ENCODE measurements at places on chromosomes 12 and 14.

DNA sequence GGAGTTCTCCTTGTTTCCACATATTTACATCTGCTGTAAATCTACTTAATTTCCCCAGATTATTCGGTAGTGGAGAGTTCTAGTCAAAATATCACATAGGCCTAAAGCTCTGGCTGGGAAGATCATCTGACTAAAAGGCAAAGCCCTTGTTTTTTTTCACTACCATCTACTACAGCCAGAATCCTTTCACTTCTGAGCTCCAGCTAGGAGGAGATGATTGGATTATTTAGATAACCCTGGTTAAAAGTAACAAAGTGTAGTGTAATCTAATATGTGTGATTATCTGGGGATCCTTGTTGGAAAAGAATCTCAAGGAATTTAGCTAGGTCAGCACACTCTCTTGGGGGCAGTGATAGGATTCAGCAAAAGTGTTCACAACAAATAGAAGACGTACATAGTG, 125.4 kb downstream of the DYRK2 start:
- no peak for DNase-seq

DNA sequence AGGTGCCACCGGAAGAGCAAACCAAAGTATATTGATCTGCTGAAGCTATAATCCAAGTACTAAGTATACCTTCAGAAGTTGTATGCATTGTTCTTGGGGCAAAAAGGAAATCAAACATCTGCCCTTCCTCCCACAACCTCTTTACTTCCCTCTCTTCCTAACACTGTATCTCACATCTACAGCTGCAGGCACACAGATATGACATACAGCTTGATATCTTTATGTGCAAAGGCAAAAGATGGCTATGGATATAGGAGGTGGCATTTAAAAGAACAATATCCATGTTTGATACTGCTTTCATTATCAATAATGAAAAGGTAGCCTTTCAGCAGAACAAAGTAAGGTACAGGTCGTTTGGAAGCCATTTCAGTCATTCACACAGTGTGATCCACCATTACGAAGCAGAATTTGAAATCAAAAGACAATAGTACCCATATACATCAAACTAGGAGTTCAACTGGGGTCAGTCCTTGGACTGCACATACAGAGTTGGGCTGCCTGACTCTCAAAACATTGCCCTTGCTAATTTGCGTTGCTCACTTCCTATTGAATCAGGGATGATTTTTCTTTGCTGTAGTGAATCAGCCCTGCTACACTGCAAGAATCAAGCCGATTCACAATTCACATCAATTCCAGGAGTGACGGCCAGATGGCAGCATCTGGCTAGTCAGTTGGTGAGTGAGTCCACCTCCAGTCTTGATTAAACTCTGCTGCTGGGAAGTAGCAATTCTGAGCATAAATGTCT, 8.9 kb downstream of the ANG start:
- peak; percentile 51 for DNase-seq

GRCh38 chr12:47870175-47870781, 34.5 kb downstream of the VDR start:
- DNase-seq, result peak; percentile 18

DNA sequence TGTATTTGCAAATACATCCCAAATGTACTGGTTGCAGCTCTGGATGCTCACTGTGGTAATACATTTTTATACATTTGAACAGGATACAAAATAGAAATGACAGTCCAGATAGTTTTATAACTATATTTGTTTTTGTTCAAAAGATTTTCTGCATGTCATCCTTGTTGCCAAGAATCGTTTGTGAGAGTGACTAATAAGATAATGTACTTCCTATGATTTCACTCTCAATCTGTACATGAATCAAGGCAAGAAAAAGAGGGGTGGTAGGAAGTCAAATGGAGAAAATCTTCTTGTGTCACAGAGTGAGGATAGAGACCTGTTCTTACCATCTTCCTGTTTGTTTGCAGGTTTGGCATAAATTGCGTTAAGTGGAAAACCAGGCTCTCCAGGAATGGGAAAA, 13.9 kb downstream of the ARPC3 start:
- no peak for DNase-seq

- DNase-seq, result no peak
Measured at GRCh38 chr12:24427776-24428175, 478.3 kb upstream of the SOX5 start.

DNA sequence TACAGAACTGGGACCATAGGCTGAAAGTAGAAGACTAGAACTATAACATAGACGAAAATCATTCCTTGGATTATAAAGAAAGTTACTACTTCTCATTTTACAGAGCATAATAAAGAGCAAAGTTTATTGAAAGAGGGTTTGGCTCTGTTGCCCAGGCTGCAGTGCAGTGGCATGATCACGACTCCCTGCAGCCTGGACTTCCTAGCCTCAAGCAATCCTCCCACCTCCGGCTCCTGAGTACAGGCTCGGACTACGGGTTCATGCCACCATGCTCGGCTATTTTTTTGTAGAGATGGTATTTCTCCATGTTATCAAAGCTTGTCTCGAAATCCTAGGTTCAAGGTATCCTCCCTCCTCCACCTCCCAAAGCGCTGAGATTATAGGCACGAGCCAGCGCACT, 190.1 kb upstream of the FOXG1 start:
- DNase-seq, result no peak

DNA sequence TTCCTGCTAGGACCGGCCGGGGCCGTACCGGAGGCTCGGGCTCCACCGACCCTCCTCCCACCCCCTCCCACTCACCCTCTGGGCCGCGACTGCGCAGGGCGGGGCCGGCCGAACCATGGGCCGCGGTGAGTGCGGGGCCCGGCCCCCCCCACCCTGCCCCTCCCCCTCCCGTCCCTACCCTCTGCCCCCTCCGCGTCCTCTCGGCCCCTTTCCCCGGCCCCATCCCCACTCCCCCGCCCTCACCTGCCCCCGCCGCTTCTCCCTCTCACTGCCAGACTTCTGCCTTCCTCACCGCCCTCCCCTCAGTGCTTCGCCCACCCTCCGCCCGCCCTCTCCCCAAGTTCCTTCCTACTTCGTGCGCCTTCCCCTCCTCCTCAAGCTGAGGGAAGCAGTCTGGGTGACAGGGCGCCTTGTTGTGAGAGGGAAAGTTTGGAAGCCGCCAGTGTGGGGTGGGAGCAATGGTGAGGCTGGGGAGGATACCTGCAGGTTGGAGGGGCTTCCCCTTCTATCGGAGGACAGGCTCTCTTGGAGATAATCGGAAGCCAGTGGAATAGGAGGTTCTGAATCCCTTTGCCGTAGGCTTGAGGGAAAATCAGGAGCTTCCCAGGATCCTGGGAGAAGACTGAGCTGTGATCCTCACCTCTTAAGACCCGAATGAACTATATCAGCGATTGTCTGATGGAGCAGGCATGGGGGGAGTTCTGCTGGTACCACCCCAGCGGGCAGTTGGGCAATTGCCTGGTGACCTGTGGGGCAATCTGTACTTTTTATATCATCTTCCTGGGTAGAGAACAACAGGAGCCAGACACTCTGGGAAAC, 472 bp downstream of the MBD6 start:
- DNase-seq, result peak; percentile 55

DNA sequence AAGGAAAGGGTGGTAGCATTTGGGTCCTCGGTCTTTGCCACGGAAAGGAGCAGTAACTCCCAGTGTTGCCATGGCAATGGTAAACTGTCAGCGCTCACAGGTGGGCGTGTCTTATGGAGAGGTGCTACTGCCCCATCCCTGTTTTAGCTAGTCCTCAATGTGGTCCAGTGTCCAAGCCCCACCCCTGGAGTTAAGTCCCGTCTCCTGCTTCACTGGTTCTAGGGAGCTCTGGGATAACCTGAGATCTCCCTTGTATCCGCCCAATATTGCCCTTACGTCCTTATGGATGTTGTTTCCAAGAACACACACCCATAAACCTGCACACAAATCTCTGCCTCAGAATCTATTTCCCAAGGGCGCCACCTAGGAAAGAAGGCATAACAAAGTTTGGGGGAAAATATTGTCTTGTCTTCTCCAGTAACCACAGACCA, 64.2 kb downstream of the SPRING1 start:
- no peak for DNase-seq

GRCh38 chr12:2649201-2650030, 145.4 kb upstream of the FKBP4 start:
- DNase-seq, result peak; percentile 3

DNA sequence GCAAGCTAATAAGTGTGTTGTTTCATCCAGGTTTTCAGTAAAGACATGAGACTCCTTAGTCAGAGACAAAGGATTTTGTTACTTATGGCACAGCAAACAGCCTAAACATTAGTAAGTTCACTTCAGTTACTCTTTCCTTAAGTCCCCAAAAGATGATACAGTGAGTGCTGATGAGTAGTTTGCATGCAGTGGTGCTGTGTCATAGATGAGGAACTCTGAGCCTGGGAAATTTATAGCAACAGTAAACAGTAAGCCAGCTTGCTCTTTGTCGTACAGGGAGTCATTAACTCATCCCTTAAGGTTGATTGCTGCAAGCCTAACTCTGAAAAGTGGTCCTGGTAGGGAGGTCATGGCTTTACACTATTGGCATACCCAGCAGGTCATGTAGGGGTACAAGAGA, 208.6 kb upstream of the OR4E1 start:
- no peak for DNase-seq

DNA sequence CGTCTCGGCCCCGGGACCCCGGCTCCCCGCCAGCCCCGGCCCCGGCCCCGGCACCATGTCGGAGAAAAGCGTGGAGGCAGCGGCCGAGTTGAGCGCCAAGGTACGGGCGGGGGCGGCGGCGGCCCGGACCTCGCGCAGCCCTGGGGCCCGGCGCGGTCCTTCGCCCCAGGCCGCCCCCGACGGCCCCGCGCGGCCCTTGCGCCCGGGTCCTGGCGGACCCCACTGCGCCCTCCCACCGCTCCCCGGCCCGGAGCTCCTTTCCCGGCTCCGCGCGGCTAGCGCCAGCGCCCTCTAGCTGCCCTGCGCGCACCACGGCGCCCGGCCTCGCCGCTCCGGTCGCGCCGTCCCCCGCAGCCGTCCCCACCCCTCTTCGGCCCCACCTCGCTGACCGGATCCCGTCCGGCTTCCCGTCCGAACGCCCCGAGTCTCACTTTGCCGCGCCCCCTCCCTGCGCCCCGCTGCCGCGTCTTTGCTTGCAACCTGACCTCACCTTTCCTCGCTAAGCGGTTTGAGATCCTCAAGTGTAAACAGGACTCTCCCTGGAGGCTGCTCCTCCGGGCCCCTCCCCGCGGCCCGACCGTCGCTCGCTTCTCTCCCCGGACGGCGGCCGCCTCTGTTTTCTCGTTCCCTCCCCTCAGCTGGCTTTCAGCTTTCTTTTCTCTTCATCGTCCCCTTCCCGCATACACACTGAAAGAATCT, 637 bp downstream of the PTMS start:
- DNase-seq, result no peak

GRCh38 chr12:125160281-125160955, 95.2 kb downstream of the AACS start:
- no peak for DNase-seq

DNA sequence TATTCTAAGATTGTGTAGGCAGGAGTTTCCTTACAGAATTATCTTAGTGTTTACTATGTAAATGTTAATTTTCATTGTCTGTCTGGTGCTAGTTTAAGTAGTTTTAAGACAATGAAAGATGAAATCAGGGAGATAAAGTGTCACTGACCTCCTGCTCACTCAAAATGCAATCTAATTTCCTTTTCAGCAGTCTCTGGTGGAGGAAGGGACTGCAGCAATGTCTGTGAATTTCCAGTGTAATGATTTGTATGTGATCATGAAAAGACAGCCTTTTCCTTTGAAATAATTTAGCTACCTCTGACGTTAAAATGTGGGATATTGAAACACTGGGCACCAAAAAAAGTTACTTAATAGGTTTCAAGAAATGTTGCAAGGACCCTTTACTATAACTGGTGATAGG, 779.7 kb upstream of the FLRT2 start:
- DNase-seq, result no peak

DNA sequence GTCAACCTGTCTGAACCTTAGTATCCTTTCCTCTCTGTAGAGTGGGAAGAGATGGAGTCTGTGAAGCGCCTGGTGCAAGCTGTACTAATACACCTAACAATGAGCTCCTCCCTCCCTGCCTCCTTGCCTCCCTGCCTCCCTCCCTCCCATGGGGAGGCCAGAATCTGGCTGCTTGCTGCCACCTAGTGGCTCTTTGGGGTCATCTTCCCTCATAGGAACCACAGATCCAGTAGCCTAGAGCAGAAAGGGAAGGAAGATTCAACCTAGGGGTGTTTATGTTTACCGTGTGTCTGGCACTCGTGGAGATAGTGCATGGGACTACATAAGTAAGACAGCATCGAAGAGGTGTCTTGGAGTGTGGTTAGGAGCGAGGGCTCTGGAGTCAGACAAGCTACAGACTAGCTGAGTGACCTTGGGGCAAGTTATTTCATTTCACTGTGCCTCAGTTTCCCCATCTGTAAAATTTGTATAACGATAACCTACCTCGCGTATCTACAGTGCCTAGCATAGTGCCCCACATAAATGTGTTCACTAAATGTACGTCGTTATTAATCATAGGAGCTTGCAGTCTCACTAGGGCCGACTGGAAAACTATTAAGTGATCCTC, 35.5 kb upstream of the TSPAN9 start:
- peak; percentile 65 for DNase-seq

- DNase-seq, result no peak
Measured at GRCh38 chr14:100386846-100387245, 63.7 kb downstream of the SLC25A47 start.

- DNase-seq, result no peak
Measured at GRCh38 chr12:121189619-121190155, 20.2 kb upstream of the P2RX4 start.

- DNase-seq, result no peak
Measured at GRCh38 chr12:27498761-27499160, 25.2 kb upstream of the PPFIBP1 start.

GRCh38 chr14:91092073-91092472, 21.8 kb upstream of the DGLUCY start:
- DNase-seq, result no peak

- DNase-seq, result no peak
Measured at GRCh38 chr12:71124835-71125460, 32.9 kb downstream of the TSPAN8 start.

GRCh38 chr12:85394809-85395208, 114.8 kb downstream of the ALX1 start:
- no peak for DNase-seq

DNA sequence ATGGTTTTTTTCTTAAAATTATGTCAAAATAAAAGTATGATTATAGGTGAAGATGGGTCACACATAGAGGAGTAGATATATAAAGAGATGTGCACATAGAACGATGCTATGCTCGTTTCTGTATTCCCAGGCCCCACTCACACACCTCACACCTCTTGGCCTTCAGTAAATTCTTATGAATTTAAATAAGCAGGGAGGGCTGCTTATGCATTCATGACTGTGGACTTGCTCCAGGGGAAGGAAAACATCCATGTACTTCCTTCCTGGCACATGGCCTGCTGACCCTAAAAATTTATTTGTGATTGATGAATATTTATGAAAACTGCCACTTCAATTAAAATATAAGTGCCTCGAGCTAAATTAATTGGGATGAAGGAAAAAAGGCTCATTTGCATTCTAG, 1306.7 kb upstream of the TMEM132C start:
- DNase-seq, result no peak

DNA sequence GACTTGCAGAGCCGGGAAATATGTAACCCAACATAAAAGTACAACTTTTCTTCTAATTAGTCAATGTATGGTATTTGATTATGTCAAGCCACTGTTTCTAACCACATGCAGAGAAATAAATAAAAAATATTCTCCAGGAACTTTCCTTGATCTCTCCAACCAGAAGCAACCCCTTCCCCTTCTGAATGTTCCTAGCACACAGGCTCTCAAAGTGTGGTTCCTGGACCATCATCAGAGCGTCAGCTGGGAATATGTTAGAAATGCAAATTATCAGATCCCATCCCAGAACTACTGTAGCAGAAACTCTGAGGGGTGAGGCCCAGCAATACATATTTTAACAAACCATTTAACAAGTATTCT, 21.0 kb upstream of the ITPR2 start:
- DNase-seq, result no peak

GRCh38 chr12:122840580-122841513, 5.6 kb downstream of the HIP1R start:
- no peak for DNase-seq

Data from fibroblast of the conjunctiva (primary cell).